Cortex of kidney (tissue), 1 donor: ENCODE measurements at places on chromosomes 5 and 9.

GRCh38 chr5:132525299-132525724, 18.0 kb downstream of the IL5 start:
- DNase-seq = no peak

DNA sequence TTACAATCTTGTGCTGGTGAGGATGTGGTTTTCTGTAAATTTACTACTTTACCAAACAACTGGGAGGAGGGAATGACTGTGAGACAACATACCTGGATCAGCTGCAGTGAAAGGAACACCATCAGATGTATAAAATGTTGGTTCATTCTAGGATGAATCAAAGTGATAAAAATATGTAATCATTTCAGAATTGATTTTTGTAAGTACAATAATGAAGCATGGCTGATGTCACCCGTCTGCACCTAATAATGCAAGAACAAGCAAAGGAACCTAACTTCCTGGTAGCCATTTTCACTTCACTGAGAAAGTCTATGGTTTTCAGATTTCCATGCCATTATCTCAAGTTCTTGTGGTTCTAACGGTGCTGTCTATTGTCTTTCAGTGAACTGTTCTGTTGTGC, 18.7 kb upstream of the C5orf34 start:
- DNase-seq = no peak

GRCh38 chr9:95515272-95516113, 1.3 kb downstream of the PTCH1 start:
- no peak for DNase-seq

DNA sequence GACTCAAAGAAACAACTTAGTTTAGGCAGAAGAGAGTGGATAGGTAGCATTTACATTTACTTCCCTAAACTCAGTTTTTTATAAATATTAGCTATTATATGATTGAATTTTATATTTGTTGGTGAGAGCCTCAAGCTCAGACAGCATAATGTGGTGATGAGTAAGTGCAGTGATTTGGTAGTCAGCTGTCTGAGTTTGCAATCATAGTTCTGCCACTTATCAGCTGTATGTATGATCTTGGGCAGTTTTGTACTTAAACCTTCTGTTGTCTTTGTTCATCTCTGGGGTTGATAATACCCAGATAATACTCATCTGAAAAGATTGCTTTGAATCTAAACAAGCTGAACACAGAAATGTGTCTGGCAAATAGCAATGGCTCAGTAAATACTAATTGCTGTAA, 108.8 kb downstream of the ANXA1 start:
- DNase-seq = no peak

DNA sequence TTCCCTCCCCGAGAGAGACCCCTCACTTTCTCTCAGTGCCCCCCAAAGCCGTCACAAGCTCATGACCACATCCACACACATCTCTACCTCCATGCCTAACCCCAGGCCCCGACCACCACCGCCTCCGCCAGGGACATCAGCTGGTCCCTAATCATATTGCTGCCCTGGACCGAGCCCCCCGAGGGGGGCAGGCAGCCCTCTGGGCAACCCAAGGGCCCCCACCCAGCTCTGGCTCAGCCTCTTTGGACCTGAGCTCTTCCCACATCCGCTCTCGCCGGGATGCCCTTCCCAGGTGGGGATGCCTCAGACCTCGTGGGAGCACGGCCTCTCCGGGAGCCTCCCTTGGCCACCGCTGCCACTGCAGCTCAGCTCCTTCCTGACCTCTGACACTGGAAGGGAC, 18.5 kb downstream of the LHX3 start:
- DNase-seq = no peak

GRCh38 chr5:172573120-172573882, 67.8 kb upstream of the NEURL1B start:
- DNase-seq = no peak

GRCh38 chr5:96629774-96630173, 32.4 kb upstream of the CAST start:
- no peak for DNase-seq

DNA sequence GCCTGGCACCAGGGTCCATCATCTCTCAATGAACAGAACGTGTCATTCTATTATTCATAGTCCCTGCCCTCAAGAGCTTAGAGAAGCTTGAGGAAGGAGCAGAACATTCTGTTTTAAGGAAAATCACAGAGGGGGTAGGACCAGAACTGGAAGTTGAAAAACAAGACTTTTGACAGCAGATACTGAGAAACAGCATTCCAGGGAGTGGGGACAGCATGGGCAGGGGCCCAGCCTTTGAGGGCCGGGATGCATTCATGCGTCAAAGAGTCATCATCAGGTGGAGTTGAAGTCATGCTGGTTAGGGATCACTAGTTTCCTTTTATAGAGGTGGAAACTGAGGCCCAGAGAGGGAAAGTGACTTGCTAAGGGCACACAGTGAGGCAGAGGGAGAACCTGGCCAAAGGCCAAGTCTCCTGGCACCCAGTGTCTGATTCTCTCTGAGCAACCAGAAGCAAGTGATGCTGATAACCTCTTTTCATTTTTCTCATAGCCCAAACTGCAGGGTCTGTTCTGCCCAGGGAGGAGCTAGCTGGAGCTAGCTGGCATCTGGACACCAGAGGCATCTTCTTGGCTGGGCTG, 41.5 kb upstream of the STXBP1 start:
- DNase-seq = no peak

DNA sequence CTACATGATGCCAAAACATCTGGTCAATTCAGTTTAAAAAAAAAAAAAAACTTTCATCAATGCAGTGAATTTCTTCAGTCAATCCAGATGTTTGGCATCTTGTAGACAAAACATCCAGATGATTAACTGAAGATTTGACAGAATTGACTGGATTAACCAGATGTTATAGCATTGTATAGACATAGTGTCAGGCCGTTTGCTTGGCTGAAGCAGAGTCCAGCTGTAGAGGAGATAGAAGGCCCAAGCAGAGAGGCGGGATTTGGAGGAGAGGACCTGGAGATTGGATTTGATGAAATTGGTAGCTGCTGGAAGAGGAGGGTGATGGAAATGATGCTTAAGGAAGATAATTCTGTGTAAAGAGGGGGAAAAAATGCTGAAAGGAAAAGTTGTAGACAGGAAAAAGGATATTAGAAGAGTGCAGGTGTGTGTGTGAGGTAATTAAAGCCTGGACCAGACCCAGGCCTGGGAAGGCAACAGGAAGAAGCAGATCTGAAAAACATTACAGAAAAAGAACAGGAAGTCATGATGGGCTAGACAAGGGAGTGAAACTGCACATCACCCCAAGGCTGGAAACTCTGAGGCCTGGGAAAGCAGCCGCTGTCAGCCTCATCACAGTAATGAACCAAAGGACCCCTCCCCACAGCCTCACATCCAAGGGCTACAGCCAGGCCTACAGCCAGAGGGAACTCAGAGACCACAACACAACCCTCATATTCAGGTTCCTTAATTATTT, 258.3 kb downstream of the CWC27 start:
- no peak for DNase-seq

DNA sequence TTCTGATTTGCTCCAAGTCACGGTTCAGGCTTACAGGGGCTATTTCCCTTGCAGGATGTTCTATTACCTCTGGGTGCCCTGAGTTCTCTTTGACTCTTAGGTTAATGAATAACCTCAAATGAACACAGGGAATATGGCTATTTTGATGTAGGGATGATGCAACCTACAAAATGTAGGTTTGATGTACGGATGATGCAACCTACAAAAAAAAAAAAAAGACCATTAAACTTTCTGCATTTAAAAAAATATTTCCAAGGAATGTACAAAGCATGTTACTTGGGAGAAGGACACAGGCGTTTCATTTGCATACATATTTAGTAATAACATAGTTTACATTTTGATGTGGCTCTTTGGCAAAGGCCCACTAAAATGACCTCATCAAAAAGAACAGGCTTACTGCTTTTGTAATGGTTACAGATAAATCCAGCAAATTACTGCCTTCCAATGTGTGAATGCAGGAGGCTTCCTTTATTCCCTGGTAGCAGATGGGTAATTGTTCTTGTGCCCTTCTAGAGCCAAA, 36.3 kb downstream of the ZNF474 start:
- no peak for DNase-seq

DNA sequence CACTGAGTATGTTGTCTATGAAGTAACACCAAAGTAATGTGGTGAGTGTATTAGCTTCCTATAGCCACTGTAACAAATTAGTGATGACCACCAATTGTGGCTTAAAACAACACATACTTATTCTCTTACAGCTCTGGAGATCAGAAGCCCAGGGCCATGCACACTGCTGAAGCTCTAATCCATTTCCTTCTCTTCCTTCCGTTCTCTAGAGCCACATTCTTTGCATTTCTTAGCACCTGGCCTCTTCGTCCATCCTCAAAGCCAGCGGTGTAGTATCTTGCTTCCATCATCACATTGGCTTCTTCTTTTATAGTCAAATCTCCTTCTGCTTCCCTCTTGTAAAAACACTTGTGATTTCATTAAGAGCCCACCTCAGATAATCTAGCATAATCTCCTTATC, 230.3 kb upstream of the RFX3 start:
- DNase-seq = no peak

- no peak for DNase-seq
These were observed 416.8 kb downstream of the IRX2 start for GRCh38 chr5:2334719-2335118.

DNA sequence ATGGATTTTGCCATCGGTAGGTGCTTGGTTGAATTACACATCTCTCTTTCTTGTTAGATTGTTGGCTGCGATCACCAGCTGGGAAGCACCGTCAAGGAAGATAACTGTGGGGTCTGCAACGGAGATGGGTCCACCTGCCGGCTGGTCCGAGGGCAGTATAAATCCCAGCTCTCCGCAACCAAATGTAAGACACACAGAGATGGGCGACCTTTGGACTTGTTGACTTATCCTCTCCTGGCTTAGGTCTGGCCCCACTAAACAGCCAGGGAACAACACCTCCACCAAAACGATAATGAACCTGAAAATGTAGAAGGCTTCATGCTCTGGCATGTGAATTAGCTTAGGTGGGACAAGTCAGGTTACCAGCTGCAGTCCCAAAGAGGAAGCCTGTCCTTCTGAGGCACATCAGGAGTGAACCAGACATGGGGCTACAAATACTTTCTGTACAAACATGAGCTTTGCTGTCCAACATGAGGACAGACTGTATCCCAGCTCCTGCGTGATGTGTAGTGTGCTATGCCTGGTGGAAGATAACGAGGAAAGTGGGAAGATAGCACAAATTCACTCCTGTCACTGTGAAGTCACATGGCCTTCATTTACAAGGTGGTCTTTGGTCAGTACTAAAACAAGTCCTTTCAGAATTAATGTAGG, 148.4 kb downstream of the ADAMTSL1 start:
- no peak for DNase-seq

DNA sequence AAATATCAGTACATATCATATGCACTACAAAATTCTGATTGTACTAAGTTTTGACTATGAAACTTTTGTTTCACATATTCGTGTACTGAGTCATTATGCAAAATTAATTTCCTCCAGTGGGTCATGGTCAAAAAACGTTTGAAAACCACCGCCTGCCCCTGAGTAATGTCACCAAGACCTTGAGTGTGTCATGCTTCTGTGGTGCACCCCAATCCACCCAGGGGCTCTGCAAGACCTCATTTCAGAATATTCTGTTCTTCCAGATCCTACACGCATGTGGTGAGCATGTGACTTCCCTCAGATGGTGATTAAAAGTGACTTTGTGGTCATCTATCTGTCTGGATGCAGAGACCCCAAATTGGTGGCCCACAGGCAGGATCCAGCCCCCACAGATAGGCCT, 31.0 kb downstream of the ABLIM3 start:
- no peak for DNase-seq

DNA sequence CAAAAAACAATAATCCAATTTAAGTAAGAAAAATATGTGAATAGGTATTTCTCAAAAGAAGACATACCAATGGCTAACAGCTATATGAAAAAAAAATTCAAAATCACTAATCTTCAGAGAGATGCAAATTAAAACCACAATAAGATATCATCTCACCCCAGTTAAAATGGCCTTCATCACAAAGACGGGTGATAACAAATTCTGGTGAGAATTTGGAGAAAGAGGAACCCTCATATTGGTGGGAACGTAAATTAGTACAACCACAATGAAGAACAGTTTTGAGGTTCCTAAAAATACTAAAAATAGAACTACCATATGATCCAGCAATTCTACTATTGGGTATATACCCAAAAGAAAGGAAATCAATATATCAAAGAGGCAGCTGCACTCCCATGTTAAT, 94.3 kb downstream of the TMEM167A start:
- no peak for DNase-seq

DNA sequence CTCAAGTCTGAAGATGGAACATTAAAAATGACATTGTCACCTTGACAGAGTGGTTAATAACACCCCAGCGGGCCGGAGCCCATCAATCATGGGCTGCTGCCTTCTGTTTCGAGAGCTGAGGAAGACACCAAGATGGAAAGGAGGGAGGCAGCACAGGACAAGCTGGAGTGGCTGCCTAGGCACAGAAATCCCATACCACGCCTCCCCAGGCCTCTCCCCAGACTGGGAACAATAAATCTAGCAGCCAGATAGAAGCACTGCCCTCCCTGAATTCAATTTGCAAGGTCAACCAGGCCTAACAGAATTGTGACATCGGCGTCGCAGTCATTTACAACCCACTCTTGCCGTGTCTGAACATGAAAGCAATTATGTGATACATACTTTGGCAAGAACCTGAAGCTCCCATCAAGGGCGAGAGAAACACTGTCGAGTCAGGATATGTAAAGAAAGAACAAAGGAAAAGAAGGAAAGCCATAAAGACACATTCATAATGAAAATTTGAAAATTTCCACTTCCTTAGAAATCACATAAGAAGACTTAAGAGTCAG, 35.4 kb upstream of the ZNF354A start:
- DNase-seq = no peak

DNA sequence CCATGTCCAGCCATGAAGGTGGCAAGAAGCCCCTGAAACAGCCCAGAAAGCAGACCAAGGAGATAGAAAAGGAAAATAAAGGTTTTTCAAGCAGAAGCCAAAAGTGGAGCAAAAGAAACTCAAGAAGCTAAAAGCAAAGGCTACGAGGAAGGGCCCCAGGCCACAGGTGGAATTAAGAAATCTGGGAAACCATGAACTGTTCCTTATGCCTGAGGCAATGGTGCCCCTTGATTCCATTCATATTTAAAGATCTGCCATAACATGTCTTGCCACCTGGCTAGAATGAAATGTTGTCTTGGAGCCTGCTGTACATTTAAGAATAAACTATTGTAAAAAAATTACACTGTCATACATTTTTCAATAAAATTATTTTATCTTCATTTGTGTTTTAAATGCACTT, 59.5 kb upstream of the TARS1 start:
- DNase-seq = no peak

DNA sequence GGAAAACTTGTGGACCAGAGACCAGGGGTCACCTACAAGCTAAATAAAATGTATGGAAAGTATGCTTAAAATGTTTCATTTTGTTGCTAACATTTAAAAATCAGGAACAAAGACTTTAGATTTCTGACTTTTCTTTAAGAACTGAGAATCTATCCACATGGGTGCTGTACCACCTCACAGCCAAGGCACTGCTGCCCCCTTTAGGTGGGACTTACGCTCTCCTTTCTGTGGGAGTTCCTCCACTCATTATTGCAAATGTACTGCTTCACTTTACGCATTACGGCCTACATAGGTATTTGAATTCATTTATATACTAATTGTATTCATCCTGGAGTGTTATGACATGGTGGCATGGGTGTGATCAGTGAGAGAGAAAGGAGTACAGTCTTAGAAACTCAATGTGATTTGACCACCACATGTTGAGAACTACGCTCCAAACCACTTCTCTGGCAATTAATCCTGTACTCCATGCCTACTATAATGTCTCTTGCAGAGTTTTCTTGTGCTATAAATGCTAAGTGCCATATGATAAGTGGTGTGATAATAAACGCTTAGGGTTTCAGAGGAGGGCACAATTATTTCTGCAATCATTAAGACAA, 24.7 kb upstream of the CETN3 start:
- no peak for DNase-seq

GRCh38 chr9:113125386-113126035, 25.3 kb upstream of the SLC31A2 start:
- DNase-seq = no peak
